Activated naive CD4-positive, alpha-beta T cell treated with anti-CD3 and anti-CD28 coated beads, Interleukin-2, amount 50 U/mL, for 16 hours (primary cell): ENCODE measurements at places on chromosomes 12 and 14.

GRCh38 chr12:109595321-109595902, 21.8 kb downstream of the MVK start:
- DNase-seq = no peak

DNA sequence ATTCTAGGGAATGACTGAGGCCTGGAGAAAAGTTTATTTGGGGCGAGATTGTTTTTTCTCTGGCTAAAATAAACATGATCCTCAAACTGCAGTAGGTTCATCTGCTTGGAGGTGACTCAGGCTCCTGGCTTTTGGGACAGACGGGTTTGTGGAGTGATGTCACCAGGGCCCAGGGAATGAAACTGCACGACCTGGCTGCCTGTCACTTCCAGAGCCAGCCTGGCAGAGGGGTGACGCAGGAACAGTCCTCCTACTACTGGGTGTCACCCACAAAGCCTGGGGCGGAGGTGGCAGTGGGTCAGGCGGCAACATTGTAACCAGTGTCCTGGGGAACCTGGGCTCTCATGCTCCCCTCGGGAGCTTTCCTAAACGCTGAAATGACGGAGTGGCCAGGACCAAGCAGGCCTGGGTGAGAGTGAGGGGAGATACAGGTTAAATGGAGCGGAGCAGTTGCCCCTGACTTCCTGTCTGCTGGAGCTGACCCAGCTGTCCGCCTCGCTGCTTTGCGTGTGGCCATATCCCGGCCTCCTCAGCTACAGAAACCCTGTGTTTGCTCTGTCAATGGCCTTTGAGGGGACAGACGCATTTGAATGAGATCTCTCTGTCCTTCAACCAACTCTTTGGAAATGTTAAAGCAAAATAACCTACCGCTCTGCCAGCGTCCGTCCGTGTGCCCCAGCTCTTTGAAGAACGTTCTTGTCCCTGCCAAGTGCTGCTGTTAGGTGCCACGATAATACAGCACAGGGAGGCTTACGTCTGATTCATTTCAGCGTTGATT, 6.5 kb downstream of the HIP1R start:
- no peak for DNase-seq

- DNase-seq = peak; percentile 49
Observed at GRCh38 chr14:105192866-105193731, 12.0 kb upstream of the NUDT14 start.

GRCh38 chr12:24788886-24789285, 160.0 kb downstream of the BCAT1 start:
- DNase-seq = no peak

GRCh38 chr12:106118-106591, 39.6 kb downstream of the IQSEC3 start:
- DNase-seq = no peak

DNA sequence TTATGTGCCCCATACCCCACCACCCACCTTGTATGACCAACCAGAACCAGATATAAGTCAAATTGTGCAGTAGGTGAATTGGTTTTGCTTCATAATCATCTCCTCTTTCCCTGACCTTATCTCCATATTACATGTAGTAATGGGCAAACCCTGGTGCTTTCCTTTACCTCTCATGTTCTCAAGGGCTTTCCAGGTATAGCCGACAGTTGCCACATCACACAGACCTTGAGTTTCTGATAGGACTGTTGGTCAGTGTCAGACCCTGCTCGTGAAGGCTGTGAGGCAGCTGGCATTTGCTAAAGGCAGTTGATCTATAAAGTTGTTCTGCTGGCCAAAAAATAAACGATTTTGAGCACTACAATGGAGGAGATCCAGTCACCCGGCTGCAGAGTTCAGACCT, 145.9 kb downstream of the ALX1 start:
- DNase-seq = no peak

DNA sequence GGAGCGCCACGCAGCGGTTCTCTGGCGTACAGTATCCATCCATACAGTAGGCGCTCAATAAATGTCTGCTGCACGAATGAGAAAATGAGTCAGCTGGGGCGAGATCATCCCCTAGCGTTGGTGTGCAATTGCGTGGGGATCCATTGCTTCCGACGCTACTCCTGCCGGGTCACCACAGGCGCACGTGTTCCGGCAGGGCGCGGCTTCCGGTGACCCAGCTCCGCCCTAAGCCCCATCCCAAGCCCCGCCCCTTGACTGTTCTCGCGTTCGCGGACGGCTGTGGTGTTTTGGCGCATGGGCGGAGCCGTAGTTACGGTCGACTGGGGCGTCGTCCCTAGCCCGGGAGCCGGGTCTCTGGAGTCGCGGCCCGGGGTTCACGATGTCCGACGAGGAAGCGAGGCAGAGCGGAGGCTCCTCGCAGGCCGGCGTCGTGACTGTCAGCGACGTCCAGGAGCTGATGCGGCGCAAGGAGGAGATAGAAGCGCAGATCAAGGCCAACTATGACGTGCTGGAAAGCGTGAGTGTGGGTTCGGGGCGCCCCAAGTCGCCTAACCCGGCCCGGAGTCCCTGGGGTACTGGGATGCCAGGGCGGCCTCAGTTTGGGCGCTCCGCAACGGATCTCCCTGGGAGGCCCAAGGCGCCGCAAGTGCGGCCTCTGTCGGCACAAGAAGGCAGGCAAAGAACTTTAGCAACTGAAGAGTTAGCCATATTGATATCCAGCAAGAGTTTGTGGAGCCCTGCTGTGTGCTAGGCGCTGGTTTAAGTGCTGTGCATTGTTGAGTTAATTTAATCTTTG, at the start of gene PSMD9:
PSMD9 (plus strand) TSS at position 313 of the 796 bp plus-strand sequence; CDS start at position 380, 67 bp downstream.
- peak; percentile 98 for DNase-seq

DNA sequence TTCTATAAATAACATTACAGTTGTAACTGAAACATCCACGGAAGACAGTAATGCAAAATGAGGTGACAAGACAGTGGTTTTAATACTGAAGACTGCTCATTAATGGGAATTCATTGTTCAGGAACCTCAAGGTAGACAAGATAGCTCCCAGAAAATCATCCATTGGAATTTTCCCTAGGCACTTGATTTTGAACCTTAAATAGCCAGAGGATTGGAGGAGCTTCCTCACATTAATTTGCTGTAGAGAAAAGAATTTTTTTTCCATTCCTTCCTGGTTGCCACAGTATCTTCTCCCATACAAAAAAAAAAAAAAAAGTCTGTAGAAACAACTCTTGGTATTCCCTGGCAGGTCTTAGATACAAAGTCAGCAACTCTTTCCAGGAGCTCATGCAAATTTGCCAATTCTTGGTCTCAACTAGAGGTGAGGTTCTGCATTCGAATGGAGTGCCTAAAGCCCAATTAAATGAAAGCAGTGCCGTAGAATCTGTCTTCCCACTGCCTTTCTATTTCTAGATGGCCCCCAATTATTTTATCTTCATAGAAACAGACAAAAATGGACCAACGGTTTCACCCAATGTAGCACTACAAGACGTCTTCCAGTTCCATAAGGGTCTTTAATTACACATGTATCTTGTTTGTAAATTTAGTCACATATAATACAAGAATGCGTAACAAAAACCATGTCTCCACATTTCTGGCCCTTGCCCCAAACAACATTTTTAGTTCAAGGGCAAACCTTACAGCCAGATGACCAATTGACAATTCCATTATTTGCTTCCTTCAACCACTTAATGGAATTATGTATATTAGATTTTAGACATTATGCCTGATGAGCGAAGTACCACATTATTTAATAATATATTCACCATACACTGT, 13.5 kb downstream of the SLC38A2 start:
- DNase-seq = no peak

GRCh38 chr12:126362964-126363363, 1297.7 kb downstream of the AACS start:
- DNase-seq = no peak

DNA sequence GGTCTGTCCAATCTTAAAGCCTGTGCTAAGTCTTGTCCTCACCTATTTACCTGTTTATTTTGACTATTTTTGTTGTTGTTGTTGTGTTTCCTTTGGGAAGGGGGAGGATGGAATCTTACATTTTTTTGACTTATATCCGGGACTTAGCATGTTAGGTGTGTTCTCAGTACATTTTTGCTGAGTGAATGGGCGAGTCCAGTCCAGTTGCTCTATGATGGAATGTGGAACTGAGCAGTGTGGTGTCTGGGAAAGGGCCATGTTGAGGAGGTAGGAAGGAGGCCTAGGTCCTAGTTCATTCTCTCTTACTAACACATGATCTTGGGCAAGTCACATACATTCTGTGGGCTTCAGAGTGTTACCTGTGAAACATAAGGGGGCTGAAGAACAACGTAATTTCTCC, 80.9 kb upstream of the SLC38A2 start:
- no peak for DNase-seq
